DMS79 (cell line): ENCODE measurements at places on chromosomes 6 and 20.

- DNase-seq: no peak
Observed at GRCh38 chr6:138222901-138223546, 4.7 kb upstream of the PBOV1 start.

DNA sequence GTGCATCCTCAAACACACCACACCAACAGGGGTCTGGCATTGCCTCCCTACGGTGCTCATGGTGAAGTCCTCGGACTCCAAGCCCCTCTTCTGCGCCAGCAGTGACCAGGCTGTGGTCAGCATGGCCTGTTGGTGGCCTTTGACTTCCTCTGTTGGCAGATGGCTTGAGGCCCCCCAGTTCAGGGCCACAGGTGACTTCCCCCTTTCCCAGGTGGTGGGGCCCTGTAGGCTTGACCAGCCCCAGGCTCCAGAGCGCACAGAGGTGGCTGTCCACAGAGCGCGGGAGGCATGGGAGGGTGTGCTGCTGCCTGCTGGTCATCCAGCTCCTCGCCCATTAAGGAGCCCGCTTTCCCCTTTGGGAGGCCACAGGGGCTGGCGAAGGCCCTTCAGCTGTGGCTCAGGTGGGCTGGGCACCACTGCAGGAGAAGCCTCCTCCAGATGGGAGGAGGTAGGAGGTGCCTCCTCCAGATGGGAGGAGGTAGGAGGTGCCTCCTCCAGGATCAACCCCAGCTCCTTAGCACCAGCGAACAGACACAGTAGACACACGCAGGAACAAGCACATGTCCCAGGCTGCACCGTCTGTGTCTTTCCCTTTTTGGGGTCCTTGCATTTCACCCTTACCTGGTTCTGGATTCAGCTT is 52.1 kb upstream of the BHLHE23 start:
- no peak for DNase-seq

- no peak for DNase-seq
Observed at GRCh38 chr6:136230219-136230853, 19.8 kb downstream of the MTFR2 start.

DNA sequence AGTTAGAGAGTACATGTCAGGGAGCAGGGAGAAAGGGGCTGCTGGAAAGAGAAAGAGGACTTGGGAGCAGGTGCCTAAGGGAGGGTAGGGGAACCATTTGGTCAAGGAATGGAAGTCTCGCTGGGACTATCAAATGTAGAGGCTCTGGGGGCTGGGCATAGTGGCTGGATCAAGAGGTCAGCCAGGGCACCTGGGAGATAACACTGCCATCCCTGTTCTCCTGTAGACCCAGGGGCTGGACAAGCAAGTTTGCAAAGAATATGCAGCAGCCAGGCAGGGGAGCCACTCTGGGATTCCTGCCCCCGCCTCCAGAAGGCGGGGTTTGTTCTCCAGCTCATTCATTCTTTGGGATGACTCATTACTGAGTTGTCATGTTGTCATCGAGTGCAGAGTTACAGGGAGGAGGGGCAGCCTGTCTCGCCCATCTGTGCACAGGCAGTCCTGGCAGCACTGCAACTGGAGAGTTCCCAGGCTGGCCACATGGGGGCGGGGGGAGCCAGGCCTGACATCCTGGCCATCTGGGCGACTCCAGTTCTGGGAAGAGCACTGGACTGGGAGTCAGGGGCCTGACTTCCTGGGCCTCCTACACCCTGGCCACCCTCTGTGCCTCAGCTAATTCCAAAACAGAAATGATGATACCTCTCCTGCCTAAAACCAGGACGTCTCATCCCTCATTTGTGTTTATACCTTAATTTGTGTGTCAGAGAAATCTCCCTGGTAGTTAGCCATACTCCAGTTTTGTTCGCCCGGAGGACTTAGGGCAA is 28.2 kb upstream of the ZFAND3 start:
- peak; percentile 28 for DNase-seq

GRCh38 chr20:37990571-37991151 is 42.6 kb downstream of the TTI1 start:
- DNase-seq: no peak

DNA sequence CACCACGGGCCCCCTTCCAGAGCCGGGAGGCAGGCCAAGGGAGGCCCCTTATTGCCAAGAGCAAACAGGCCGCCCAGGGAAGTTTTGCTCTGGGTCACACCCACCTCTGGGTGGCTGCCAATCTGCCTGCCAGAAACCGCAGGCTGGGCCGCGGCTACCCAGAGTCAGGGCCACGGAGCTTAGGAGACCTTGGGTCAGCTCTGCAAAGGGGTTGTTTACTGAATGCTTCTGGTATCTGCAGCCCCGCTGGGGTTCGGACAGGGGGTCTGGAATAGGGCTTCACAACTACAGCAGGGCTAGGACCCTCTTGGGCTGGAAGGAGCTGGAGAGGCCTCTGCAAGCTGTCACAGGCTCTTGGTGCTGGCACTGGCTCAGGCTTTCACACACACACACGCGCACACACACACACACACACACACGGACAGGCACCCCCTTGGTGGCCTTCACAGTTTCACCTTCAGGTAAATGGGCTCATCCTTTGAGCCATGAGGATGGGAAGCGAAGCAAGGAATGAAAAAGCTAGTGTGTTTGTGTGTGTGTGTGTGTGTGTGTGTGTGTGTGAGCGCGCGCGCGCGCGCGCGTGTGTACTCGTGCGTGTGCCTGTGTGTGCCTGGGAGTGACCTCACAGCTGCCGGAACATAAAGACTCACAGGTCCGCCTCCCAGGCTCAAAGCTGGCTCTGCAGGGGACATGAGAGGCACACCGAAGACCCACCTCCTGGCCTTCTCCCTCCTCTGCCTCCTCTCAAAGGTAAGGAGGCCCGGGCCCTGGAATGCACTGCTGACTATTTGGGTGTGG is at the start of gene CCN5:
Gene CCN5 (plus strand): TSS at position 669 of the 798 bp plus-strand sequence. CDS start 22 bp downstream, at position 691.
- peak; percentile 10 for DNase-seq

DNA sequence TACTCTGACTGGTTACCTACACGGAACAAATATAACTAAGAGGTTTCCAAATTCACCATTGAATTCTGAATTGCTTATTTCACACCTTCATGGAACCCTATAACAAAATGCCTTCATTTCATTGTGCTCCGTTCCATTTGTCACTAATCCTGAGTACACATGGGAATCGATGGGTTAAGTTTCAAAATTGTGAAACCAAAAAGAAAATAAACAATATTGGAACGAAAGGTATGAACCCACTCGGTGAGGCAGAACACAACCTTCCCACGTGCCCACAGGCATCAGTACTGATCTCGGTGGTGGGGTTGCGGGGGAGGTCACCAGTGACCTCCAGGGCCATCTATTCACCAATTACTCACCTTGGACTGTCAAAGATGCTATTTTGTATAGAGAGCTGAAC is 34.0 kb downstream of the PLAGL1 start:
- no peak for DNase-seq
